ENCODE measurements at places on chromosomes 5 and 9.

DNA sequence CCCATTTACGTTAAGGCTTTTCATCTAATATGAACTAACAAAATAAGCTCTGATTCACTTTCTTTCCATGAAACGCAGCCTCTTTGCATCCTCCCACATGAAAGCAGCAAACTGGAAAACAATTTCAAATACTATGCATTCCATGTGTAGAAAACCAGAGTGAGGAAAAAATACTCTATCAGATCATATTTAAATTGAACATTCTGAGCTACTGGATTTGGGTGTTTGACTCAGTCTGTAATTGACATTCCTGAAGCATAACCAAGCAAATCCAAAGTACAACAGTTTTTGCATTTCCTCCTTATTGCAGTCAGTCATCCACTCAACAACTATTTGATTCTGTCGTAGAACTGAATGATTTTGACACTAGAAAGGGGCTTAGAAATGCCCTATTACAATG lies 399.1 kb upstream of the NMUR2 start:
- no peak for DNase-seq

DNA sequence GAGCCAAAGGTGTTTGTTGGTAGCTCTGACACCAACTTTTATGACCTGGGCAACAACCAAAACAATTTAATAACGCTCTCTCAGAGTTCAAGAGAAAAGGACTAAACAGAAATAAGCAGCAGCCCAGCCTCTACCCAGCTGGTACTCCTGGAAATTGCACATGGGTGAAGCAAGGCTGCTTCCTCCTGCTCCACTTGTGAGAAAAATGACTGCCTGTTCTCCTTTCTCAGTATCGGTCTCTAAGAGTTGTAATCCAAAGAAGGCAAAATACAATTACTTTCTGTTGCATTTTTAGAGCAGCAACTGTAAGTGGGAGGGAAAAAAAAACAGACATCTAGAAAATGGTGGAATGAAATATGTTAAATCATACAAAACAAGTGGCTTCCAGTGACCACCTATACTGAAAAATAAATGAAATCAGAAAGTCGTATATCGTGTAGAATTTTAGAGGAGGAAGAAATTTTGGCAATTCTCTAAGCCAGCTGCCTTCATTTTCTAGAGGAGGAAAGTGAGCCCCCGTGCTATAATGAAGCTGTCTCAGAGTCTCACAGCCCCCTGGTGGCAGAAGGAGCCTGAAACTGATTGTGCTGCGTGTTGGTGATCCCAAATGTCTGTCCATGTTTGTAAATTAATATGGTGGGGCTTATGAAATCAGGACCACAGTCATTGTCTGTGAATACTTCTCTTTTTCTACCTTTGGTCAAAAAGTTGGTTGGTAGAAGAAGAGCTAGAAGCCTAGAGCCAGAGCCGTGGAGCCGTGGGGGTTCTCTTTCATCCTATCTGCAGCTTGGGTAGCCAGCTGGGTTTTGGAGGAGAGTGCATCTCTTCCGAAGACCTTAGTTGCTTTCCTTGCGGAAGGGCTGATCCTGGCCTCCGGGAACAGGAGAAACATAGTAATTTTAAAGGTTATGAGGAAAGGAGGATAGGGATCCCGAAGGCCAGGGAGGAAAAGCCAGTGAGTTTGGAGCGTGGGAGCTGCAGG lies 139.9 kb downstream of the PIP5K1B start:
- peak; percentile 68 for DNase-seq

DNA sequence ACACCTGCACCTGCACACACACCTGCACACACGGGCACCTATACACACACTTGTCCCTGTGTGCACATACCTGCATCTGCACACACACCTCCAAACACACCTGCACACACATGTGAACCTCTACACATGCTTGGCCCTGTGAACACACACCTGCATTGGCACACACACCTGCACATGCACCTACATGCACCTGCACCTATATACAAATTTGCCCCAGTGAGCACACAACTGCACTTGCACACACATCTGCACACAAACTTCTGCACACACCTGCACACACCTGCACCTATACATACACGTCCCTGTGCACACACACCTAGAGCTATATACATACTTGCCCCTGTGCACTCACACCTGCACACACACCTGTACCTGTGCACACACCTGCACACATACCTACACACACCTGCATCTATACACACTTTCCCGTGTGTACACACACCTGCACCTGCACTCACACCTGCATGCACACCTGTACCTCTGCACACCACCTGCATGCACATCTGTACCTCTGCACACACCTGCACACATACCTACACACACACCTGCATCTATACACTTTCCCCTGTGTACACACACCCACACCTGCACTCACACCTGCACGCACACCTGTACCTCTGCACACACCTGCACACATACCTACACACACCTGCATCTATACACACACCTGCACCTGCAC lies 21.5 kb upstream of the LPCAT1 start:
- no peak for DNase-seq

DNA sequence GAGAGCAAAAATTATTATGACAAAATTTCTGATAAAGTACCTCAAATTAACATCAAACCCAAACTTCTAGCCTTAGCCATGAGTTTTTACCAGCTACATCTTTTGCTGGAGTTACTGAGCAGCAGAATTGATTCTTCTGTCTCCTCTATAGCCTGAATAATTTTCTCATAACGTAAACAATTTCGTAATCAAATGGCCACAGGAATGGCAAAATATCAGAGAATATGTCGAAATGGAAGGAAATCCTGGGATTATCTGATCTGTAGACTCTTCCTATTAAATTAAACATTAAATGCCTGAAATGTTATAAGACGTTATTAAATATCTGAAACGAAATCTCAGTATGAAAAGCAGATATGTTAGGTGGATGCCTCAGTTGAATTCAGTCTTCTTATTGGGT lies 41.1 kb downstream of the LURAP1L start:
- no peak for DNase-seq

- DNase-seq, result no peak
These were observed 4.0 kb upstream of the RAD23B start for GRCh38 chr9:107279086-107279485.

DNA sequence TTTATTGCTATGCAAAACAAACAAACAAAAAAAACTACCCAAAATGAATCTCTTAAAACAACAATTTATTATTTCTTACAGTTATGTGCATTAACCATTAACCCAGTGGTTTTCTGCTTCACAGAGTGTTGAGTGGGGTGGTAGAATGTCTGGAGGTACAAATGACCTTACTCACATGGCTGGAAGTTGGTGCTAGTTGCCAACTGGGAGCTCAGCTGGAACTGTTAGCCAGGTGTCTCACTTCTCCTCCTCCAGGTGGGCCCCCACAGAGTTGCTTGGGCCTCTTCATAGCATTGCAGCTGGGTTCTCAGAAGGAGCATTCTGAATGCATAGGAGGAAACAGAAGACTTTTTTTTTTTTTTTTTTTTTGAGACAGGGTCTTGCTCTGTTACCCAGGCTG lies 10.5 kb upstream of the B4GALT1 start:
- DNase-seq, result no peak

DNA sequence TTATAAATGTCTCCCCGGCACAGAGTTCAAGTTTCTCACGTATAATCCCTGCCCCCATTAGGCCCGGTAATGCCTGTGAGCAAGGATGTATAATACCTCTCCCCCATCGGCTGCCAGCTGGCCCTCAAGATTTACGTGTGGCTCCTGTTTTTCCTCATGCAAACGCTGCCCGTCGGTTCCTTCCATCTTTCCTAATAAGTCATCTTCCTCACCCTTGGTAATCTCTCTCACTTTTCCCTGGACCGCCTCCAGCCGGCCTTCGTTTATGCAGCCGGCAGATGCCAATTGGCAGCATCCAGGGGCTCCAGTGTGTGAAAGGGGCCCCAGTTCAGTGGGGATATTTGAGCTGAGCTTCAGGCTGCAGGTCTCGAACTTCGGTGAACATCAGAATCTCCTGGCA lies 86.5 kb upstream of the NEURL1B start:
- DNase-seq, result no peak

- no peak for DNase-seq
These were observed 115.1 kb upstream of the IRX4 start for GRCh38 chr5:1997640-1998347.

- peak; percentile 95 for DNase-seq
These were observed 18.7 kb upstream of the RNF130 start for GRCh38 chr5:180090098-180090768.

GRCh38 chr9:93576258-93577077 lies at the start of gene PHF2:
Gene PHF2 (plus strand): TSS chr9:93576584. CDS start chr9:93576774, 190 bp downstream.
- DNase-seq, result peak; percentile 59

DNA sequence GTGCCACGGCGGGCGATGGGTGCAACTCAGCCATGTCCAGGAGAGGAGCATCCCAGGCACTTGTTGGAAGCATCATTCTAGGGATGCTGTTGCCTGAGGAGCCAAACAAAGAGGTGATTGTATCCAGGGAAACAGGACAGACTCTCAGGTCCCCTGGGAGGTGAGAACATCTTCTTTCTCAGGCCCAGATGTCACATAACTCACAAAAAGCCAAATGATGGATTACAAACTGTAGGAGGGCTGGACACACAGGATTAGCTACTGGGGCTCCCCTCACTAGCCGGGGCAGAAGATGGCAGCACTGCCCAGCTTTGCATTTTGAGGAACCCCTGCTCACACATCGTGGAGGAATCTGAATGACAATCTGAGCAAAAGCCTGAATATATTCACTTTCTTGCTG lies 64.7 kb upstream of the NFIL3 start:
- no peak for DNase-seq

GRCh38 chr5:81209869-81210493 lies 23.1 kb upstream of the CKMT2 start:
- DNase-seq, result no peak
